T-helper 1 cell (primary cell): ENCODE measurements at places on chromosomes 1 and 21.

- DNase-seq, result no peak
Observed at GRCh38 chr1:230270559-230271281, 155.4 kb downstream of the PGBD5 start.

DNA sequence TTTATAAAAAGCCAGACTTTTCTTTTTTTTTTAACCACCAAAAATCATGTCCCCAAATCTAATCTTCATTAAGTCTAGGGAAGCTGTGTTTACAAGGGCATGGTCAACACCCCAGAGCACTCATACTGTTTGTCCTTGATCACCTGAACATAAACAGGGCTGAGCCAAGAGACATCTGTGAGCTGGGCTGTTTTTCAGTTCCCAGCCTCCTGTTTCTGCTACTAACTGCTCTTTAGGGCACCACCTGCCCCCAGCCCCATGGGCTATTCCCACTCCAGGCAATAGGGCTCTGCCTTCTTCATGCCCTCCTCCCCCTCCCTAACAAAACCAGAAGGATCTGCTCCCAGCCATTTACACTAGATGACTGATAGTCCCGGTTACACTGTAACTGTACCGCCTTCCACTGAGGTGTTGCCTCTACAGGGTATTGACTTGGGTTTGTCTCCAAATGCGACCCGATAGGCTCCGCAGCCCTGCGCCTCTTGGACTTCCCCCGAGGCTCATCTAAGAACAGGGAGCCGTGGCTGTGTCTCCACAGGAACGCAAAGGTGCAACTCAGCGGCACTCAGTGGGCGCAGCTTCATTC, 11.7 kb upstream of the SLC26A9 start:
- DNase-seq, result no peak

GRCh38 chr21:42518626-42519025, 5.0 kb downstream of the SLC37A1 start:
- no peak for DNase-seq

DNA sequence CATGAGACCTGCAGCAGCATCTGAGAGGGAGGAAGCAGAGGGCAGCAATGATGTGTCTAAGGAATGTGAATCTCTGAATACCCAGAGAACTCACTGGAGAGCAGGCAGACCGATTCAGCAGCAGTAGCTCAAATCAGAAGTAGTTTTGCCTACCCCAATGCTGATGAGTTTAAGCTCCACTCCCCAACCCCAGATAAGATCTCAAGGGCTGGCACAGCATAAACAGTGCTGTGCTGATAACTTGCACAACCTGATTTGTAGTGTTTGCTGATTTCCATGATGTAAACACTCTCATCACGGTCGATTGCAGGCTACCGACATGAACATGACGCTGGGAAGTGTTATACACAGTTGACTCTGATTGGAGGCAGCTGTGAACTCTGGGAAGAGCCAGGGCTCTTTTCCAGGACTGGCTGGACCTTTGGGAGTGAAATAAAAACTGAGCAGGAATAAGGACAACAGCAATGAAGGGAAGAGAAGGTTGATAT, 11.2 kb upstream of the HMGCS2 start:
- DNase-seq, result no peak

- no peak for DNase-seq
Observed at GRCh38 chr1:211531194-211532087, 39.5 kb upstream of the RD3 start.

DNA sequence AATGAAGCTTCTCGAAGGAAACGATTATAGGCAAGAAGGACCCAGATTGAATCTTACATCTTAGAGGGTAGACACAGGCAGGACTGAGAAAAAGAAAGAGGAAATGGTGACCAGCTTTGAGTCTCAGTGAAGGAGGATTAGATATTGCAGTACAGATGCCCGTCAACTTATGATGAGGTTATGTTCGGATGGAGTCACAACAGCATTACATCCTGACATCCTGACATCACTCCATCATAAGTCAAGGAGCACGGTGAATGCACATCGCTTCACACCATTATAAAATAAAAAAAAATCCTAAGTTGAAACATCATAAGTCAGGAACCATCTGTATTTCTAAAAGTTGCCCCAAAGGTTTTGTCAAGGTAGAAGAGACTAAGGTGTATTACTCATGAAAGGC, 312.3 kb upstream of the PLXNA2 start:
- DNase-seq, result no peak

DNA sequence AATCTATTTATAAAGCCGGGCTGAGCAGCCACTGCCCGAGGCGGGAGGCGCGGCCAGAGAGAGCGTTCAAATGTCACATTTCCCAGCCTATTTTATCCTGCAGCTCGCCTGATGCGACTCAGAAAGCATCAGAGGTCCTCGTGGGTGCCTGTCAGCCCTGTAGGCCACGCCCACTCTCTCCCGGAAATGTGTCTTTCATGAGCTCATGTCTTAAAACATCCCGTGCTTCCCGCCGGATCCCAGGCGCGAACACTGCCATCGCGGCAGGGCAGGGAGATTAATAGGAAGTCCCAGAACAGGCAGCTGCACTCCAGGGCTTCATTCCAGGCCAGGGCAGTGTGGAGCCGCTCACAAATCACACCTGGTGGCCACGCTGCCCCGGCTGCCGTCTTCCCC, 117.5 kb downstream of the PRDM16 start:
- DNase-seq, result no peak
